ENCODE measurements at places on chromosomes 2 and 18.
A peak's percentile ranks its signal among the peaks of the same experiment; 100 is the strongest.

- no peak for DNase-seq
Measured at GRCh38 chr18:80159713-80160636, 50.9 kb downstream of the ADNP2 start.

GRCh38 chr2:37652199-37652640 lies 19.2 kb downstream of the CDC42EP3 start:
- peak; percentile 56 for DNase-seq

GRCh38 chr2:33104726-33105125 lies 158.0 kb downstream of the LTBP1 start:
- no peak for DNase-seq

DNA sequence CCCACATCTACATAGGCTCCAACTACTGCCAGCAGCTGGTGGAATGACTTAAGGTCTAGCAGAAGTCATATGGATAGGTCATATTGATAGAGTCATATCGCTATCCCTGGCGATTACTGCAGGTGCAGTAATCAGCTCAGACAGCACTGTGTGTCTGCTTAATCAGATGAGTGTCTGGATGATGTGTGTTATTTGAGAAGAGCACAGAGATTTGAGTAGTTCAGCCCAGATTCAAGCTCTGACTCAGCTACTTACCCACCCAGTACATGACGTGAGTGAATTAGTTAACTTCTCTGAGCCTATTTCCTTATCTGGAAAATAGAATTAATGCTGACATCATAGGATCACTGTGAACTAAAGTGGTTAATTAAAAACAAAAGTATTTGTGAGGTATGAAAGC lies 78.9 kb downstream of the EHD3 start:
- no peak for DNase-seq

DNA sequence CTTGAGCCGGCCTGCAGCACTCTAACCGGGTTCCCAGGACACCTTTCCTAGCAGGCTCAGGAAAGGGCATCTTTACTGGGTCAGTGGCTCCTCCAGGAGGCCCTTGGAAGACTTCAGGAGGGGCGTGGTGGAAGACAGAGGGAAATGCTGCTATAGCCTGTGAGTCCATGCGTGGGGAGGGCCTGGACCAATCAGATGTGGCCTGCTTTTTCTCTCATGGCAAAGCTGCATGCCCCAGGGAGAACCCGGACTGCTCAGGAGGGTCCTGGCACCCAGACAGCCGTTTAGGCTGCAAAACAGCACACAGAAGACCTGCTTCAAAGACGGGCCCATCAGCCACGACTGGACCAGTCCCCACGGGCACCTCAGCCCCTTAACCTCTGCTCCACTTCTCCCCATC lies 84.4 kb downstream of the EIPR1 start:
- DNase-seq, result no peak

GRCh38 chr2:181662287-181662686 lies 5.4 kb upstream of the CERKL start:
- DNase-seq, result no peak

DNA sequence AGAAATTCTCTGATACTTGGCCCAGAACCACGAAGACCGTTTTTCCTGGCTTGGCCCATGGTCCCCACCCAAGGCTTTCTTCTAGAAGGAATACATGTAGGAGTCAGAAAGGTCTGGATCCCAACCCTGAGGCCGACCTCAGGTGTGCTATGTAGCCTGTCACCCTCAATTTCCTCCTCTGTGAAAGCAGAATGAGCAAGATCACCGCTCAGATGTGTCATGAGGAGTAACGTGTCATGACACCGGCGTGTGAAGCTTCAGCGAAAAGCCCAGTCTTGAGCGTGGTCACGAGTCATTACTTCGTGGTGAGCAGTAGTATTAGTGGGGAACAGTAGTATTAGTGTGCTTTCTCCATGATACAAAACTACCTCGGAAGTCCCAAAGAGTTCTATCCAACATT lies 103.4 kb downstream of the ALPK2 start:
- no peak for DNase-seq

DNA sequence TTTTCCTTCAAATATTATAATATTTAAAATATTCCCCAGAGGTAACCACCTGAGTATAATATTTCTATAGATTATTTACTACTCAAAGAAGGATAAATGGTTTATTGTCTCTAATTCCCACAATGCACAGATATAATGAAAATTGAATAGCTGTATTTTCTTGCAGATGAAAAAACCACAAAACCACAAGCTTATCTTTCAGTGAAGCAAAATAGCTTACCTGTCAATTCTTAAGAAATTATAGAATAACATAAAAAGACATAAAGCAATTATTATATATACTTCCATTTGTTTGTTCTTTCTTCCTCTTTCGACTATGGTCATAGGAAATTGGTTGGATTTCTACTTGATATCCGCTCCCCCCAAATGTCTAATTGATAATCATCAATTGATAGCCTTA lies 98.8 kb downstream of the BARD1 start:
- no peak for DNase-seq

GRCh38 chr2:99072551-99072950 lies 69.0 kb upstream of the C2orf15 start:
- no peak for DNase-seq

- no peak for DNase-seq
Measured at GRCh38 chr2:181807526-181807925, 84.0 kb upstream of the ITPRID2 start.

DNA sequence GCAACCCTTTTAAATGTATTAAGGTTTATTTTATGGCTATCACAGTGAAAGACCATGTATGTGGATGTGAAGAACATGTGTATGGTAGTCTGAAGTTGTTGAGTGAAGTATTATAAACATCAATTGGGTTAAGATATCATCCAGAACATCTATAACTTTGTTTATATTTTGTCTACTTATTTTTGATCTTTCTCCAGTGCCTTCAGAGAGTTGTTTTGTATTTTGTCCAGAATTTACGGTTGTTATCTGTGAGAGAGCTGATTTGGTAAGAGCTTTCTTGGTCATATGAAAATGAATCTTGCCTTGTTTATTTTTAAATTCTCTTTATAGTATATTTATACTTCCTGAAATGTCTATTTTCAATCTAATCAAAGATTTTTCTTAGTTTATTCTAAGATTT lies 573.7 kb upstream of the POU3F3 start:
- DNase-seq, result no peak

All from fibroblast of skin of left biceps (primary cell).